ENCODE measurements at places on chromosomes 13 and 19.

- no peak for DNase-seq
These were observed 542.8 kb upstream of the PCDH9 start for GRCh38 chr13:67772807-67773453.

- DNase-seq, result no peak
These were observed 120.3 kb downstream of the ZDHHC20 start for GRCh38 chr13:21338639-21339278.

DNA sequence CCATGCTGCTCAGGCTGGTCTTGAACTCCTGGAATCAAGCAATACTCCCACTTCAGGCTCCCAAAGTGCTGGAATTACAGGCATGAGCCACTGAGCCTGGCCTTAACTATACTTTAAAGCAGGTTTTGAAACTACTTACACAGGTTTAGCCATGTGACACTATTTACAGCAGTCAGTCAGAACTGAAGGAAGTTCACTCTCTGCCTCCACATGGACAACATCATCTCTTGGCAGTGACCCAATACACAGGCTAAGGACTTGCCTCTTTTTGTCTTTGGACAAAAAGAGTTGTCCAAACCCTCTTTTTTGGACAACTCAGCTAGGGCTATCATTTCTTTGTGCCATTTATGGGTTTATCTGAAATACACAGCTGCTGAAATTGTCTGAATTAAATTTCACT lies 89.0 kb upstream of the CLDN10 start:
- no peak for DNase-seq

- DNase-seq, result peak; percentile 29
These were observed 31.1 kb downstream of the CEACAM8 start for GRCh38 chr19:42563352-42564210.

GRCh38 chr13:26971990-26972887 lies 199.4 kb downstream of the USP12 start:
- DNase-seq, result peak; percentile 46

DNA sequence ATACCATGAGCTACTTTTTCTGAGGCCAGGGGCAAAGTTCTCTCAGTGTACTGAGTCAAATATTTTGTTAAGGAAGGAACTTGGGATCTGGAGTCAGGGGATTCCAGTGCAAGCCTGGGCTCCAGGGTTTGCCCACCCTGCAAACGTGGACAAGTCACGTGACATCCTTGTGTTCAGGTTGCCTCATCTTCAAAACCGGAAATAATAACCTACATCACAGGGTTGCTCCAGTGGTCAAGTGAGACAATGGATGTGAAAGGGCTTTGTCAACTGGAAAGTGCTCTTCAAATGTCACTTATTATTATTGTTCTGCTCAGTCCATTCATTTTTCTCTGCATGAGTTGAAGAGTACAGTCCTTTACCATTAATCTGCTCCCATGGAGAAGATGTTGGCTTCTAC lies 414.9 kb downstream of the COG6 start:
- no peak for DNase-seq

DNA sequence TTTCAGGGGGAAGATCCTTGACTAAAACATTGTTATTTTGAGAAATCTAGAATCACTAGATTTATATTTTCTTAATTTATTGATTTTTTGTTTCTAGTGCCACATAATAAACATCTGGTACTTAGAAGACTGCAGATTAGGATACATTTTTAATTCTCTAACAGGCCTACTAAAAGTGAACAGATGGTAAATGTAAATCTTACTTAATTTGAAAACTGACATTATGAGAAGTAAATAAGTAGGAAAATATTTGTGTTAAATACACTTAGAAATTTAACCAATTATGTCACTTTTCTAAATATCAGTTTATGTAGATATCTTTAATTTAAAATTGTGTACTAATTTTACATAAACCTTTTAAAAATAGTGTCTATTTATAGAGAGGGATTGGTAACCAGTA lies 2255.6 kb upstream of the PCDH20 start:
- no peak for DNase-seq

GRCh38 chr19:16470911-16471811 lies 609 bp downstream of the EPS15L1 start:
- peak; percentile 4 for DNase-seq

DNA sequence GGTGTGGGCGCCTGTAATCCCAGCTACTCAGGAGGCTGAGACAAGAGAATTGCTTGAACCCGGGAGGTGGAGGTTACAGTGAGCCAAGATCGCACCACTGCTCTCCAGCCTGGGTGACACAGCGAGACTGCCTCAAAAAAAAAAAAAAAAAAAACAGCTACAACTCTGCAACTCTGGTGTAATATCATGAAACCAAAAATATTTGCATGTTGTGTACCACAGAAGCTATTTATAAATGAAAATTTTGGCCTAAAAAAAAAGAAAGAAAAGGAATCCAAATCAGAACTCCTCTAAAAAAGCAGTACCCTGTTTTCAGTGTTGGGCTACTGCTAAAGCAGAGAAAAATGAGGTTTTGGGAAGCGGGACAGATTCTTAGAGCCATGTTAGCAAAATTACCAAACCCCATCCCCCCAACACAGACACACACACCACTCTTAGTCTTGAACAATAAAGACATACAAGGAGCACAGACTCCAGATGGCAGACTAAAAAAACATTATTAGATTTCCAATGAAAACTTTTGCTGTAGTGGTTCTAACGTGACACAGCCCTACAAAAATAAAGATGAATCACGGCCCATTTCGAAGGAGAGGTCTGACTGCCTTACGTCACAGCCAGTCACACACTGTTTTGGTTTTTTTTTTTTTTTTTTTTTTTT lies 51.5 kb downstream of the INSR start:
- DNase-seq, result no peak

DNA sequence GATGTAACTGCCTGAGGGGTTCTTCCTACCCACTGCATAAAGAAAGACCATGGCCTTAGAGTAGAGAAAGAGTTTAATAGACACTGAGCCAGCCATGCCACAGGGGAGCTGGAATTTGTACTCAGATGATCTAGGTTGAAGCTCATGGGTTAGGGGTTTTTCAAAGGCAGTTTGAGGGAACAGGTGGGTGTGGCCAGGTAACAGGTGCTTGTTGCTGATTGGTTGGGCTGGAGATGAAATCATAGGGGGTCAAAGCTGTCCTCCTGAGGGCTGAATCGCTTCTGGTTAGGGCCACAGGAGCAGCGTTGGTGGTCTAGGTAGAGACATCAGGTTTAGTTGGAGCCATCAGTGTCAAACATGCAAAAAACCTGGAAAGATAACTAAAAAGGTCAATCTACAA lies 59.2 kb upstream of the CSNK1A1L start:
- no peak for DNase-seq

DNA sequence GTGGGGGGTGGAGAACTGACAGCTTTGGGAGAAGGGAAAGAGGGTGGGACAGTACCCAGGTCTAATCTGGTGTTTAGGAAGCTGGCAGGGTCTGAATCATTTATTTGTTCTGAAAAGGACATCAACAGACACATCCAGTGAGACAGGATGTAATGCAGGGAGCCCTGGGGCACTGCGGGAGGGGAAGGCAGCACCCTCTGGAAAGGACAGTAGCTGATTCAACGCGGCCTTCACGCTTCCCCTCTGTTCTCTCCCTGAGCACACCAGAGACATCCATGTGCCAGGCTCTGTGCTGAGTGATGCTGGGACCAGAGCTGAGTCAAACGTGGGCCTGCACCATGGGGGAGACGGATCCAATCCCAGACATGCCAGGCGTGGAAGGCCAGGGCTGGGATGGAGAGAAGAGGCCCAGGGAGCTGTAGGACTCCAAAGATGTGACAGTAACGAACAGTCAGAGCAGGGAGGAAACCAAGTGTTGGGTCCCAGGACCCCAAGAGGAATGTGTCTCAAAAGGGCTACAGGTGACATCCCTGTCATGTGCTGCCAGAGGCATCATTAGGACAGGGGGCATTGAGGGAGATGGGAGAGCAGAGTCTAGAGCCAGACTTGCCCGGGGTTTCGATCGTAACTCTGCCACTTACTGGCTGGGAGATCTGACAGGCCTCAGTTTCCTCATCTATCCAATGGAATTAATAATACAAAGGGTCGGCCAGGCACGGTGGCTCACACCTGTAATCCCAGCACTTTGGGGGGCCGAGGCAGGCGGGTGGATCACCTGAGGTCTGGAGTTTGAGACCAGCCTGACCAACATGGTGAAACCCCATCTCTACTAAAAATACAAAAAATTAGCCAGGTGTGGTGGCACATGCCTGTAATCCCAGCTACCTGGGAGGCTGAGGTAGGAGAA lies 1.7 kb downstream of the ETFB start:
- no peak for DNase-seq

GRCh38 chr19:8025316-8025715 lies 19.9 kb upstream of the ELAVL1 start:
- DNase-seq, result no peak

- no peak for DNase-seq
These were observed 36.8 kb downstream of the UFM1 start for GRCh38 chr13:38386421-38386820.

- no peak for DNase-seq
These were observed 310.4 kb downstream of the SPRY2 start for GRCh38 chr13:80030491-80030890.

- no peak for DNase-seq
These were observed 1.2 kb downstream of the PLEKHA4 start for GRCh38 chr19:48867123-48867745.

GRCh38 chr13:53494406-53494805 lies 465.8 kb downstream of the OLFM4 start:
- DNase-seq, result no peak

- DNase-seq, result no peak
These were observed 8.1 kb upstream of the CTXN1 start for GRCh38 chr19:7933828-7934725.

DNA sequence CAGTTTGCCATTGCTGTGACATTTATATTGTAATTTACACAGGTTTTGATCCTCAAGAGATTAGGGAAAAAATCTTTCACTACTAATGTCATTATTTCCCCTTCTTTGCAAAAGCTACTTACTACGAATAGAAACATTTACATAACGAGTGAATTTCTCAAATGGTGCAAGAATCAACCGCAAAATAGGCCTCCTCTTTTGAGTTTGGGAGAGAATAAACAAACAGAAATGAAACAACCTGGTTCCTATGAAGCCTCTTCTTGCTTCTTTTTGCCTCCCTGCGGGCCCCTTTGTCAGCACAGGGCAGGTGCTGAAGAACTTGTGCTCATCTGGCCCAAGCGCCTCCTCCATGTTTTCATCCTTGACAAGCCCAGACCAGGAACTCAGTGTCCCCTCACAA lies 10.1 kb upstream of the GJA3 start:
- DNase-seq, result no peak

DNA sequence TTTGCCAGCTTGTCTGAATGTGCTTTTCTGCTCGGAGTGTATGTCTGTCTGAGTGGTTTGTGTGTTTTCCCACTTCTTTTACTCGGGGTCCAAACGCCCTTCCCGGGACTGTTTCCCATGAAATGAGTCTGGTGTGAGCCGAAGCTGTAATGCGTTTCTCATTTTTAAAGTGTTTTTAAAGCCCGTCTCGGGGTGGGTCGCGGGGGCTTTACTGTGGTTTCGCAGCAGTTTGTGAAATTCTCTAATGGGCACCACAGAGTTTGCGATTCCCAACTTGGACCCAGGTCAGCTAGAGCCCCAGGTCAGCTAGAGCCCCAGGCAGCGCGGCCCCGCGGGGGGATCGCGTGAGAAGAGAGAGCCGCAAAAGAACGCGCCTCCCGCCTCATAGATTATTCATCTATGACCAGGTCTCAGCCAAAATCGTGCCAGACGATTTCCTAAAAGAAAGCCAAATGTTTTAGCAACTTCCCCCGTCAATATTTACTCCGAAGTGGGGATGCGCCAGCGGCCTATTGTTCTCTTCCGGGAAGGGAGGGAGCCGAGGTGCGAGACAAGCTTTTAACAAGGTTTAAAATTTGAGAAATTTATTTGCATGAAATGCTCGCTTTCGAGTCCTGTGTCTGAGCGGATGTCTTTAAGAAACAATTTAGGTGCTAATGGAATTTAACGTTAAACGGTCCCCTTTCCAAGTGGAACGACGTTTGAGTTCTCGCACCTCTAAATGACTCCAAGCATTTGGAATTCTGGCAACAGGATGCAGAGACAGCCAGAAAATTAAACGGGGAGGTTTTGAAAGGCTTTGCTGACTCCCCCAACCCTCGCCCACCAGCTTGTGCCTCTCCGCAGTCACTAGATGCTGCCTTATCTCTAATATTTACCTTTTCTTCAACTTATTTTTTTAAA lies 2.2 kb downstream of the ZIC2 start:
- no peak for DNase-seq

GRCh38 chr19:1747285-1748114 lies 5.8 kb upstream of the ONECUT3 start:
- peak; percentile 100 for DNase-seq

- peak; percentile 63 for DNase-seq
These were observed 811 bp downstream of the ARMC6 start for GRCh38 chr19:19034204-19034624.

DNA sequence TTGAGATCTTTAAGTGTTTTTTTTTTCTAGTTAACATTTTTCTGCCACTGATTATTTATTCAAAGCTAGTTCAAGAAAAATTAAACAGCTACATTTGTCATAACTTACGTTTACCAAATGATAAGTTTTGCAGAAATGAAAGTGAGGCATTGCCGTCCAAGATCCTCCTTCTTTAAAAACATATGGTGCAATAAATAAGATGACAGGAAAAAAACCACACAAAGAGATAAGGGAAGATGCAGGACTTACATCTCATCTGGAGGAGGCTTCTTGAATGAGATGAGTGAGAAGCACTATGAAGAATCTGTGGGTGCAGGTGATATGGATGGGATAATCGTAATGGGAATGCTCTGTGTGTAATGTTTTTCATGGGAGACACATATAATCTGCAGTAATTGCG lies 12.4 kb downstream of the TNFSF13B start:
- DNase-seq, result no peak

DNA sequence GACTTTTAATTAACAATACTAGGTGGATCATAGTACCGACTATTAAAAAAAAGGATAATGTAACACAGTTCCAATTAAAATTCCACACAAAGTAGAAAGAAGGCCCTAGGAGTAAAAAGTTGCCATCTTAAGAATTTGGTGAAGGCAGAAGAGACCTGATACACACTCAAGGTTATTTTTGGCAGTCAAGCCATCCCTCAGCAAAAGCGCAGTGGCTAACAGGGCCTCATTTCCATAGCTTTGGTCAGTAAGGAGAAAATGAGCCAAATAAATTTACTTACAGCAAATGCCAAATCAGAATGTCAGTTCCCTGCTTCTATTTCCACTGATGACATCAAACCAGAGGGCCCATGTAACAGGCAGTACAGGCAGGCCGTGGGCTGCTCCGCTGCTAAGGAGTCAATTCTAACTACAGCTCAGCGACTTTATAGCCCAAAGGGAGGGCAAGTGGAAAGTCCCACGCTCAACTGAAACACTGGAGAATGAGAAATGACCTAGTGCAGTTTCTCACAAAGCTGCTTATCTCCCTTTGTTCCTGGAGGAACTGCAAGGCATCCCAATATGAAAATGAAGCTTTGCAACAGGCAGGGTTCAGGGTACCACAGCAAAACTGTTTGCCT lies 6.3 kb downstream of the ARGLU1 start:
- DNase-seq, result peak; percentile 26

Measured in RCC 7860 (cell line).